ENCODE measurements at places on chromosomes 3 and 15.

DNA sequence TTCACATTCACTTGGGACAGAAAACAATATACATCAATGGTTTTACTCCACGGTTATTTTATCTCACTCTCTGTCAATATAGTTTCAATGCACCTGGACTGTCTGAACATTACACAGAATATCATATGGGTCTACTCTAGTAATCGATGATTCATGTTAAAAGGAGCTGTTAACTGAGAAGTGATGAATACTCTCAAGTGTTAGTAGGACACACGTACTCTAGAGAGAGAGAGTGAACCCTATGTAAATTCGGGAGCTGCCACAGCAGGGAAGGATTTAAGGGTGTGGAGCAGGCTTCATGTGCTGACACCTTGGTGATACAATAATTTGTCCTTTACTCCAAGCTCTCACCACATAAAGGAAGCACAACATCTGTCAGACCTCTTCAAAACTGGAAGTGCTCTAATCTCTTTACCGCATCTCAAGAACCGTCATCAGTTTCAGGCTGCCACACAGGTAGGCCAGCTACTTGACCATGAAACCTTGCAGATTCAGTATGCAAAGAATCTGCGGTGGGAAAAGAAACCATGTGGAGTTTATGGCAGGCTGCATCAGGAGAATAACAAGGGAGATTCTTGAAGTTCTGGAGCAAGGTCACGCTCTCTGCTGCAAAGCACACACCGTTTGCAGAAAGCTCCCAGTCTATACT, 199.2 kb upstream of the TMC3 start:
- DNase-seq = no peak

DNA sequence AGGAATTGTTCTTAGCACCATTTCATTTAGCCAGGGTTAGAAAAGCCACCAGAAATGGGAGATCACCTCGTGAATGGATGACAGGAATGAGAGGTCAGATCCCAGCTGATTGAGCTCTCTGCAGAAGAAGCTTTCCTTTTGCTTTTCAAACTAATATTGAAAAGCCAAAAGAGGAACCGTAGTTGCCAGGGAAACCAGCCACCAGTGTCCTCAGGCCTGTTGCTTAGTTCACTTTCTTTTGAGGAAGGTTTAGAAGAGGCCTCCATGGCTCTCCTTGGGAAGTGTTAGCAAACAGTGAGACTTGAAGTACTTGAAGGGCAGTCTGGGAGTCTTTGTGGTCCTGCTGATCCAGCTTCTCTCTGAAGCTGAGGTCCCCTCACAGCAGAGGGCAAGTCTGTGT, 7.4 kb upstream of the CCK start:
- DNase-seq = no peak

DNA sequence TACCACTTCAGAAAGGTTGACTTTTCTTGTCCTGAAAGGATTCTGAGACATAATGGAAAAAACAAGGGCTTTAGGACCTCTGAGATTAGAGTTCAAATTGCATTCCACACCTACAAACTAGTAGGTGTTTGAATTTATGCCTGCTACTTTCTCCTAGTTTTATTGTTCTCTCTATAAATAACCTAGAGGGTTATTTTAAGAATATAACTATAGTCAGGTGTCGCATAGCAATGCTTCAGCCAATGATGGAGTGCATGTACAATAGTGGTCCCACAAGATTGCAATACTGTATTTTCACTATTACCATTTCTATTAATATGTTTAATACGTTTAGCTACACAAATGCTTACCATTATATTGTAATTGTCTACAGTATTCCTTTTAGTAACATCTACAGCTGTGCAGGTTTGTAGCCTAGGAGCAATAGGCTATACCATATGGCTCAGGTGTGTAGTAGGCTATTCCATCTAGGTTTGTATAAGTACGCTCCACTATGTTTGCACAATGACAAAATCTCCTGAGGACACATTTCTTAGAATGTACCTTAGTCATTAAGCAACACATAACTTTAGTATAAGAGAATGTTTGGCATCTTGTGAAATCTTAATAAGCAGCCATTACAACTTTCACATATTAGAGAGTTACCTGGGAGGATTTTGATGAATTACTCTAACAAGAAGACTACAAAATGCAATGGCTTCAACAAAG, 1352.5 kb downstream of the ZPLD1 start:
- no peak for DNase-seq

- DNase-seq = peak; percentile 3
Measured at GRCh38 chr3:135558906-135559305, 406.6 kb upstream of the PPP2R3A start.

DNA sequence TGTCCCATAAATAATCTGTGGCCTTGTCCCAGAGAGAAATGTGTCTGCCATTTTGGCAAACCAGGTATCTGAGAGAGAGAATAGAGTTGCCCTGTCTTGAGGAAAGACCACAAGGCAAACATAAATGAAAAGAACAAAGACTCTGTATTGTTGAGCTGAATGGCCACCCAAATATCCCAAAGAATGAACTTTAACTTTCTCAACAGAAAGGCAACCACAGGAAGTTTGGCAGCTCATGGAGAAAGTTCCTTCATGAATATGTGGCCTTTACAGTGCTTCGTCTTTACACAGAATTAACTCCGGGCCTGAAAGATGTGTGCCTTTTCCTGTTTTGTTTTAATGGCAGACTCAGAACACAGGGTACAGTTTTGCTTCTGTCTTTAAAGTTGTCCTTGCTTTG, 41.4 kb upstream of the THBS1 start:
- DNase-seq = no peak
